ENCODE measurements at places on chromosomes 13 and 19.

DNA sequence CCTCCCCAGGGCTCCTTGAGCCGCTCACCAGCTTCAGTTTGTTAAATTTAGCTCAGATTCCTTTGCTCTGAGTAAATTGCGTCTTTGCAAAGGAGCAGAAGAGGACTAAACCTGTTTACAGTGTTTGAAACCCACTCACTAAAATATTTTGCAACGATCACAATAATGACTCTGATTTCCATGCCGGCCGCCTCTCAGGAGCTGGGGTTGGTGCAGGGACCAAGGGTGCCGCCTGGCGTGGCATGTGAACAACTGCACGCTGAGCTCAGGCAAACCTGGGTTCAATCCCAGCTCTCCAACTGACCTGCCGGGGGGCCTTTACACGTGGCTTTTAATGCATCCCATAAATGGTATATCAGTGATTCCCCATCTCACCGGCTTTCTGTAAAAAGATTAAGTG, 68.7 kb upstream of the CACNA1A start:
- DNase-seq: peak; percentile 55

DNA sequence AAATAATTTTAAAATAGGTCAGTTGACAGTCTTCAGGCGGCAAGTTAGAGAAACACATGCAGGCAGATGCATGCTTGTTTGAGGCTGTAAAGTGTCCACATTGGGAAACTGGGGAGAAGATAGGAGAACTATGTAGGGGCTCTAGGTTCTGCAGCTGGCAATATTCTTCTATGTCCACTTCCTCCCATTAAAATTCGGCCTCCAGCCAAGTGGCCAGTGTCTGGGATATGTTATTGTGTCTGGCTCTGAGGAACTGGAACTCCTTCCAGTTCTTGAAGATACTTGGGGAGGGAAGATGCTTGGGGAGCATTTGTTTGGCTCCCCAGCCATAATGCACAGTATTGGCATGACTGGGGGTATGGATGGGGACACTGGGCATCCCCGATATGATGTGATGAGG, 20.9 kb upstream of the KLF2 start:
- no peak for DNase-seq

DNA sequence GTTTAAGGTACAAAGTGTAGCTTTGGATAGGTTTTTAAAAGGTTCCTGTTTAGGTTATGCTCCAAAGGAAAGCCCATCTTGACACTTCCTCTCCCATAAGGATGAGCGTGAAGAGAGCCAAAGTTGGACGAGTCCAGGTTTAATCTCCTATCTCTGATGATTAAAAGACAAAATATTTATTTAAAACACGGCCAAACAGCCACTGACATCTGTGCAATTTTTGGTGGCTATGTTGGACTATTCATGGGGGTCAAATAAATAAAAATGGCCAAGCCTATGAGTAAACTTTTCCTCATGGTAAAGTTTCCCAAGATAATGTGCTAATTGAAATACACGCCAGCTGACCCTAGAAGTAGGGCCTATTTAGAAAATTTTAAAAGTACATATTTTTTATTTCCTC, 69.0 kb upstream of the DOCK9 start:
- no peak for DNase-seq

DNA sequence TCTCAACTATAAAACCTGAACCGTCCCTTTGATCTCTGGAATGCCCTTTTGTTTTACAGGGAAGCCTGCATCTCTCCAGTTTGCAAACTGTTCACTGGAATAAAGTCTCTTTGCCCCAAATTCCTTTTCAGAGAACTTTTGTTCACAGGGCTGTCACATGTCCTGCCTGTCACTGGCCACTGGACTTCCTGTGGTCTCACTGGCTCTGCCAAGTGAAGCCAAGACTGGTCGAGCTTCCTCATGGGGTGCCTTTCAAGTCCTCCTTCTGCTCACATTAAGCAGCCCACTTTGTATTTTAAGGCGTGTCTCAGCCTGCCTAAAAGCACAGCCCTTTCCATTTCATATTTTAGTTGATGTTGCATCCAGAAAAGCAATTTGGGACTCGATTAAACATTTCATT, 215.7 kb downstream of the KATNAL1 start:
- no peak for DNase-seq

- DNase-seq: peak; percentile 71
Observed at GRCh38 chr19:55447421-55448174, 4.5 kb upstream of the SHISA7 start.

GRCh38 chr13:46008631-46009030, 43.9 kb downstream of the ZC3H13 start:
- DNase-seq: no peak

DNA sequence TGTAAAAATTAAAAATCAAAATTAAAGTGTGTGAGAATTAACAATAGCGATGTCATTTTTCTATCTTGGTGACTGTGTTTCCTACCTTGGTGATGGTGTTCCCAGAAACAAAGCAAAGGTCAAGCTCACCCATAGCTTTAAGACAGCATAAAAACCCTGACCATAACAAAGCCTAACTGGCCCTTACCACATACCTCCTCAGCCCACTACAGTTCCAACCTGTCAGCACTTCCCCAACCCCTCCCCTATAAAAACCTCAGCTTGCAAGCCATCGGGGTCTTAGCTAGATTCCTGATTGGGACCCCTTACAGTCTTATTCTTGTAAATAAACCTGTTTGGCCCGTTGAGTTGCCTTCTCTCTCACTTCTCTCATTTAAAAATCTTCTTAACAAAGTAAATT, 484.4 kb upstream of the PCDH20 start:
- DNase-seq: no peak

DNA sequence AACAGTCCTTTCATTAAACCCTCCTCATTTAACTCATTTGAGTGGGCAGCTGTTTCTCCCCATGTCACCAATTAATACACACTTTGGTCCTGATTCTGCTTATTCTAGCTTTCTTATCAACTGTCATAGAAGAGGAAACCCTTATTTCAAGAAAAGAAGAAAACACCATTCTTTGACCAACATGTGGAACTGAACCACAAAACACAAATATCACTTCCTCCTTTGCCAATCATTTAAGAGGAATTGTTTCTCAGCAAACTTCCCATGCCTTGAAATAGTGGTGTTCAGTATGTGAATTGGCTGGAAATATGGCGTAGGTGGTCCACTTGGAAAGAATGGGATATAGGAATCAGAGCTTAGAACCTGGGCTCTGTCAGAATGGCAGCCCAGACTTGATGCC, 20.4 kb downstream of the MBD3L2B start:
- no peak for DNase-seq

- DNase-seq: peak; percentile 95
Observed at GRCh38 chr19:46717034-46717715, at the start of gene PRKD2. PRKD2 (minus strand) TSS chr19:46717114; CDS start chr19:46716370, 744 bp downstream.

GRCh38 chr19:14558370-14559066, 13.3 kb downstream of the NDUFB7 start:
- DNase-seq: no peak

DNA sequence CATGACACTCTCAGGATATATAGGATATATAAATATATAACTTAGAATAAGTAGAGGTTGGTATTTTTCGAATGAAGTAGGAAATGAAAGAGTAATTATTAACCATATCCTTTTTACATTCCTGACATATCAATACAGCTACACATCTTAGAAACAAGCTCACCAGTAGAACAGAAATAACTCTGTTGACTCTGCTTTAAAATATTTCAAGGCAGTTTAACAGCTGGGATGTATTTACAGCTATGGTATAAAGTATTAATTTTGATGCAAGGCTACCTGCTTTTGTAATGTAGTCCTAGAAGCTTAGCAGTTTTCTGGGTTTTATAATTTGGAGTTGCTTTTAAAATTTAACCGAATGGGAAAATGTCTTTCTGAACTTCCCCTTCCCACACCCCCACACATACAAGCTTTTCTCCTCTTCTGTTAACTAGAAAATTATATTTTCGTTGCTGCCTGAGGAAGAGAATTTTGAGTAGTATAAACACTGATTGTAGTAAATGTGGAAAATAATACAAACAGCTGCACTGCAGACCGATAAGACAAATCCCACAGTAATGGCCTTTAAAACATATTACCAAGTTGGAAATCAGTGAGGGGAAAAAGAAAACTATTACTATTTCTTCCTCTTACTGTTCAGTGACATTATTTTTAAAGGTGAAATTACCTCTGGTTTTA, 147.7 kb downstream of the GGACT start:
- no peak for DNase-seq

DNA sequence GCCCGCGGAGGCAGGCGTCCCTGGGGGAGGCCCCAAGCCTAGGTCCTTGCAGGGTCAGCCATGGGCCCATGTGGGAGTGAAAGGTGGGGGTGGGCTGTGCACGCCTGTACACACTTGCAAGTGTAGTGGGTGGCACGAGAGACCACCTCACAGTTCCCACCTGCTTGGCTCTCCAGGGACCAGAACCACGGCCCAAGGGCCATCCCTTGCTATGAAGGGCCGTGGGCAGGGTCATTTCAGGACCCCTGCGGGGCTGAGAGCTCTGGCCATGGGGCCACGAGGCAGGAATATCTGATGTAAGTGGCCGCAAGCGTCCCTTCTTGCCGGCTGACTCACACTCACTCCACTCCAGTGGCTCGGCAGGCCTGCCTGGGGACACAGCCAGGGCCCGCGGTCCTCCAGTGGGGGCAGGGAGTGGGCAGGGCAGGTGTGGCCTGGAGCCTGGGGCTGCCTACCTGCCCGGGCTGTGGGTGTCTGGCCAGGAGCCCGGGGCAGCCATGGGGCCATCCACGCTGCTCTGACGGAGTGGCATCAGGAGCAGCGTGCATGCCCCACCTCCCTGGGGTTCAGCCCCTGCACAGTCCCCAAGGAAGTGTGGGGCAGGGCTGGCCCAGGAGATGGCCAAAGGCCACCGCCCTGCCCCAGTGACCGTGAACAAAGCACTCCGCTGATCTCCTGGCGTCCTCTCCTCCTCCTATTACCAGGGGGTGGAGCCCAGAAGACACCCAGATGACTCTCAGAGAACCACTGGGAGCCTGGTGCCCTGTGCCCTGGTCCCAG, 8.6 kb upstream of the MKNK2 start:
- DNase-seq: no peak

GRCh38 chr19:33998739-33999345, 173.5 kb upstream of the LSM14A start:
- no peak for DNase-seq

DNA sequence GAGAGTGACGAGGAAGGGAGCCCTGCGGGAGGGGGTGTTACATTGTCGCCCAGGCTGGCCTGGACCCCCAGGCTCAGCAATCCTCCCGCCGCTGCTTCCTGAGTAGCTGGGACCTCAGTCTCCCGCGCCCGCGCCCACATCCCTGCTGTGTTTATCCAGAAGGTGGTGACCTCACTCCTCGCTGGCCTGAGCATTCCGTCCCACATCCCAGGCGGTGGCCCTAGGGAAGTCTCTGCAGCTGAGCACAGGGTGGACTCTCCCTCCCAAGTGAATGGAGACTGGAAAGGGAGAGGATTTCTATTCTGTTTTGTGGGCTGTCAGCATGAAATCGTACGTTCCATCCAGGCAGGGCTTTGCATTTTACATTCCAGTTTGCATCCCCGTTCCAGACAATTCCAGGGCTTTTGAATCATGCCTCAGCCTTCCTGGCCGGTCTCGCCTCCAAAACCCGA, 401 bp upstream of the ZNF765 start:
- peak; percentile 20 for DNase-seq

DNA sequence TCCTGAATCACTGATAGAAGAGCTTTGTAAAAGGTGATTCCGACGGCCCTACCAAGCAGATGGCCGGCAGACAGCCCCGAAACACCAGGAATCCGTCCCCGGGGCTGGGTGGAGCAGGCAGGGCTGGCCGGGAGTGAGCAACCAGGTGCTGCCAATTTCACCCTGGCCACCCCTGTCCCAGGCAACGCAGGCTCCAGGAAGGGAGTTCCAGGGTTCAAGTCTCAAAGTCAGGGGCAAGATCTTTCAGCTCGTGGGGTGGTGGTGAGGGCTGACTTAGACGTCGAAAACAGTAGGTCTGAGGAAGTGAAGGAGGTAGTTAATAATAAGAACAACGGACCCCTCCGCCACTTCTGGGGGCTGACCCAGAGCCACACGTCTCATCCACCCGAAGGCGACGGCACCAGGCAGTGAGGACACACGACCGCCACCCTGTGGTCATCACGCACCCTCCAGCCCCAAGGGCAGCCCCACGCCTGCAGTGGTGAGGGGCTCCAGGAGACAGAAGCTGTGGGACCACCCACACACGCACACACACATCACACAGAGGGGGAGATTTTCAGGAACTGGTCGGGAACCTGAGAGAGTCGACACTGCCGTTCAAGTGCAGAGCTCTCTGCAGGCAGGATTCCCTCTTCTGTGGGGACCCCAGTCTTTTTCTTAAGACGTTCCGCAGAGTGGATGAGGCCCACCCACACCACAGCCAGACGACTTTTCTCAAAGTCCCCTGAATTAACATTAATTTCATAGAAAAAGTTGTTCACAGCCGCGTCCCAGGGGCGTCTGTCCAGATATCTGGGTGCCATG, 67.2 kb downstream of the SPACA7 start:
- DNase-seq: no peak

GRCh38 chr13:60335531-60335930, 61.5 kb upstream of the TDRD3 start:
- no peak for DNase-seq

DNA sequence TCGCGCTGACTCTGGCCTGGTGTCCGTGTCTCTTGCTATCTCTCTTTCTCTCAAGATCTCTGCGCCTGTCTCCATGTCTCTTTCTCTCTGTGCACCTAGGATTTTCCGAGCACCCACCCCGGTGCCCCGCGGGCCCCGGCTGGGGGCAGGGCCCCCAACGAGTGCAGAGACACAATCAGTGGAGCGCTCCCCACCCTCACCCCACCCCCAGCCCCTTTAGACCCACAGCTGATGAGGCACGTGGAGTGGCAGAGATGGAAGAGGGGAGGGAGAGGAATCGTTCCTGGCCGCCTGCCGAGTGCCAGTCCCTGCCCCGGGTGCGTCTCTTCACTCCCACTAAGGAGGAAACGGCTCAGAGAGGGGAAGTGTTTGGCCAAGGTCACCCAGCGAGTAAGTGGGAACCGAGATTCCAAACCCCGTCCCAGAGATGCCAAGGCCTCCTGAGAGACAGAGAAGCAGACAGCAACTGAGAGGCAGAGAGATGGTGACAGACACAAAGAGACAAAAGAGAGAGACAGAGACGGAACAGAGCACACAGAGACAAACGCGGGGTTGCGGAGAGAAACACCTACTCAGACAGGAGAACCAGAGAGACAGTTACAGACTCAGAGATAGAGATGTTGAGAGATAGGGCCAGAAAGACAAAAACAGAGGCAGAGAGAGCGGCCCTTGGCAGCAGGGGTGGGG, 626 bp upstream of the BCL3 start:
- DNase-seq: peak; percentile 52

DNA sequence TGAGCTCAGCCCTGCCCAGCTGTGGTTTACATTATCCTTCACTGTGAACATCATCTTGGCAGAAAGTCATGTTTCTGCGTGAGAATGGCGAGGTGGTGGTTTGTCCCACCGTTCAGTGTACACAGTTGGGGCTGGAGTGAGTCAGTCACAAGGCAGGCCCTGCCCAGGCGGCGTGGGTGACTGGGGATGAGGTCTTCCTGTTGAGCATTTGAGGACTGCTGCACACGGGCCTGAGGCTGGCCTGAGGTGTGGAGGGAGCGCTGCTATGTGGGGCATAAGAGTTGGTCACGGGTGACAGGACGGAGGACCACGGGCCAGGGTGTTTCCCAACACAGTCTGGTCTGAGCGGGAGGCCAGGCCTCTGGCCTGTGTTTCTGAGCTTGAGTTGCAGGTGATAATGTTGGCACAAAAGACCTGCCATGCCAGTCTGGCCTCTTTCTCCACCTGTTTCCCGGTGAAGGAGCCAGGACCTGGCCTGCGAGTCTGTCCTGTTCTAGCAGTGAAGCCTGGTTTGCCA, 13.4 kb upstream of the C19orf33 start:
- DNase-seq: peak; percentile 82
